ENCODE measurements at places on chromosomes 12 and 14.

DNA sequence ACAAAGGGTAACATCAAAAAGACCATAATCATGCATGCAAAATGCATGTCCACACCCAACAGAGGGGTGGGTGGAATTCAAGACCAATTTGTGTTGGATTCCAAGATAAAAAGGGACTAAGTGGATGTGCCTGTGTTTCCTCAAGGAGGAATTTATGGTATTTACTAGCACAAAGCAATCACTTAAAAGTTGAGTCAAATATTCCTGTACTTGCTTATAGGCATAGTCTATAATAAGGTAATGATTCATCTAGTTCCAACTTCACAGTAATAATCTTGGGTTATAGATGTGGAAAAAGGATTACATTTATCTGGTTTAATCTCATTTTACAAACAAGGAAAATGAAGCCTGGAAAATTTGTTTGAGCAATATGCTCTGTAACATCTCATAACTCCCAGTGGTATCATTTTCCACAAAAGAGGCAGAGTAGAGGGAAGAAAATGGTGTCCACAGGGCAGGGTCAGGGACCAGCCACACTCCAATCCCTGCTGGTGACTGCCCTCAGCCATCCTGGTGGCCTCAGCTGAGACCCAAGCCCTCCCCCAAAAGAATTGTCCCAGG is 80.8 kb upstream of the REP15 start:
- no peak for DNase-seq

DNA sequence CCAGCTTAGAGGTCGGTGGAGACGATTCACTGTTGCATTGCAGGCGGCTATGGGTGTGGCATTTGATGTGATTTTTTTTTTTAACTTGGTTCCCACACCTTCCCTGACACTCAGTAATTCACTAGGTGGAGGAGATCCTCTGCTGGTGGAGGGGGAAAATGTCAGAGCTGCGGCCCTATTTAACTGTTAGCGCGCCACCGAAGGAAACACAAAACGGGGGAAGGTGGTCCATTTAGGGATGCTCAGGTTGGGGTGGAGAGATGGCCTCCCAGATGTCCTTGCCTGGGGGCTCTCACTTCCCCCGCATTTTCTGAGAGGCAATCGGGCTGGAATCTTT is 4.3 kb upstream of the HOXC12 start:
- DNase-seq, result no peak

DNA sequence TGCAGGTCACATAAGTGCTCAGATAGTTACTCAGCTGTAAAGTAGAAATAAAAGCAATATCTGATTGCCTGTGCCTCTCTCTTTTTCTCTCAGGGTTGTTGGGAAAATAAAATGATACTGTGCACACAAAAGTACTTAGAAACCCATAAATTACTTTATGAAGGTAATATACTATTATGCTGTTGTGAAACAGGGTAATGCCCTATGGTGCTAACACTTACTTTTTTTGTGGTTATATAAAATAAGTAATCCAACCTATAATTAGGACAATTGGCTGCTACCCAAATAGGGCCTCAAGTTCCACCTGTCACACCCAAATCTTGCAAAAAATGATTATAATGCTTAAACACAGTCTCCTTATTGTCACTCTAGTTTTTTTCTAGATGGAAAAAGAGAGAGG is 50.6 kb downstream of the DAAM1 start:
- no peak for DNase-seq

DNA sequence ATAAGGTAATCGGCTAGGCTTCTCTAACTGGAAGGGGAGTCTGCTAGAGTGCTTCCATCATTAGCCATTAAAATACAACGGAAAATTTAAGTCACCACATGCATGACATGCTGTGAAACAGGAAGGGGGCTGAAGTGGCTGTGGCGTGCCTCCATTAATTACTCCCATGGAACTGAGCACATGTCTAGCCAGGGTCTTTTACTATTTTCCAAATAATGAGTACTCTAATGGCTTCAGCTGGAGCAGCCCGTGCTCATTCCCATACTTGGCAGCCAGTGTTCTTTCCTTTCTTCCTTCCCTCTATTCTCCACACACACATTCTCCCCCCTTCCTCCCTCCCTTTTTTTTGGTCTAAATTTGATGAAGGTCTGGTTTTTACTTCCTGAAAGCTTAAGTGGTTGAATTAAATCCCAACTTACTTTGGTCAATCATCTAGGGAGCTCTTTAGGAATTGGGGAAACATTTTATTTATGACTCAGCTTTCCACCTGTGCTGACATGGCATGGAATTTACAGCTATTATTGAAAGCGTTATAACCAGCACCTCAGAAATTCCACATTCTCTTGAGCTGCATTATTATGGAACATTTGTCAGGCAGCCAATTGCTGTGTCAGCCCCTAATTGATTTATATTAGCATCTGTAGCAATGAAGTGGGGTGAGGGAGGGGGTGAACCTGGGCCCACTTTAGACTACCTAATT is 72.3 kb downstream of the LRIG3 start:
- DNase-seq, result no peak

DNA sequence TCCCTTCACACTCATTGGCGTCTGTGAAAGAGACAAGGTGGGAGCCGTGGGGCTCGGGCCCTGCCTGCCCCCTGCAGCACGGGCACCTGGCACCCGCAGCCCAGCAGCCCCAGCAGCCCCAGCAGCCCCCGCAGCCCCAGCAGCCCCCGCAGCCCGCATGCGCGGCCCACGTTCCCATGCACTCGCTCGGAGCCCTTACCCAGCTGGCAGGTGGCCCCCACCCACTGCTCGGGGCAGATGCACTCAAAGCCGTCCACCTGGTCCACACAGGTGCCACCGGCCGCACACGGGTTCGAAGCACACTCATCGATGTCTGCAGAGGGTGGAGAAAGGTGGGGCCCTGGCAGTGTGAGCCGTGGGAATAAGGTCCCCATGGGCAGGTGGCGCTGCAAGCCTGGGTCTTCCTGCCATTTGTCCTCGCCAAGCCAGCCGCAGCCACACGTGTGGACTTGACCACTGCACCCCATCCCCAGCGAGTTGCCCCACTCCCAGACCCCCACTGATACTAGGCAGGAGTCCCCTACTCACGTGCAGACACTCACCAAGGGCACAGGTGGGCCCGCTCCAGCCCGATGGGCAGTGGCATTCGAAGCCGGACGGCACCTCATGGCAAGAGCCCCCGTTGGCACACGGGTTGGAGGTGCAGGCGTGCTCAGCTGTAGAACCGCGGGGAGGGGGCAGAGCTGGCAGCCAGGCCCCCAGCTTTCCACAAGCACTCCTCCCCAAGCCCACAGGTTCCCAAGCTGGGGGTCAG is 17.3 kb downstream of the JAG2 start:
- DNase-seq, result no peak

DNA sequence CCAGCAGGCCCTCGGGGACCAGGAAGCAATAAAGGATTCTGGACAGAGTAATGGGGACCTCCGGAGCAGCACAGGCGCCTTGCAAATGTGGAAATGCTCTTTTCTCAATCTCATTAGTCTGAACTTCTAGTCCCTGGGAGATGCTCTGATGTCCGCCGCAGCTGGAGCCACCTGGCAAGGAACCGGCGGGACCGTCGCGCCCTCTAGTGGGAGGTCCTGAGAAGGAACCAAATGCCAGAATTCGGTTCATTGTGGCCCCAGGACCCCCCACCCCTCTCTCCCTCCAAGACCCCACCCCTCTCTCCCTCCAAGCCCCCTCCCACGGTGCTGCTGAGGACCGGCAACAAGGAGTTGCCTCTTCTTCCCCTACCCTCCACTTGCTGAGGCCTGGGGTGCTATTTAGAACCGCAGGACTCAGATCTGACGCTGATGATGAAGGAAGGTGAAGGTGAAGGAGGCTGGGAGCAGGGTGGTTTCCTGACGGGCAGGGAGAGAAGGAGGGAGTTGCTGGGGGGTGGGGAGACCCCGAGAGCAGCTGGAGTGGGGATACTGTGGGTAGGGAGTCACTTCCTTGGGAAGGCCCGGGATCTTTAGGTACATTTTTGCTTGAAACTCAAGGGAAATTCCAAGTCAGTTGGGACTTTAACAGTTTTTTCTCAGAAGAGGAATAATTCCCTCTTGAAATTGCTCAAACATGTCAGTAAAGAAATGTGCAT is 42.5 kb downstream of the SMIM41 start:
- DNase-seq, result peak; percentile 80

DNA sequence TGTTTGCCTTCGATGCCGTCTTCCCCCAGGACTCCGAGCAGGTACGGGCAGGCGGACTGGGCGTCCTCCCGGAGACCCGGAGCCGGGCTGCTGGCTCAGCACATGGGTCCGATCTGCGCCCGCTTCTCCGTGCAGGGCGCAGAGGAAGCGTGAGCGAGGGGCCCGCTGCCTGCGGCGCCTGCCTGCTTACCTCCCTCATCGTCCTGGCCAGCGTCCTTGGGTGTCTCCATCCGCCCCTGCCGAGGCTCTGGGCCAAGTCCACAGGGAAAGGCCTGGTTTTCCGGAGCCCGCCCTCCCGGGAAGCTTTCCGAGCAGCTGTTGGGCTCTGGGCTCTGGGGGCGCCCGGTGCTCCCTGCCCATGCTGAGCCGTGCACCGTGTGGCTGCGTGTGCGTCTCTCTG is 33.5 kb downstream of the KIF26A start:
- DNase-seq, result no peak

DNA sequence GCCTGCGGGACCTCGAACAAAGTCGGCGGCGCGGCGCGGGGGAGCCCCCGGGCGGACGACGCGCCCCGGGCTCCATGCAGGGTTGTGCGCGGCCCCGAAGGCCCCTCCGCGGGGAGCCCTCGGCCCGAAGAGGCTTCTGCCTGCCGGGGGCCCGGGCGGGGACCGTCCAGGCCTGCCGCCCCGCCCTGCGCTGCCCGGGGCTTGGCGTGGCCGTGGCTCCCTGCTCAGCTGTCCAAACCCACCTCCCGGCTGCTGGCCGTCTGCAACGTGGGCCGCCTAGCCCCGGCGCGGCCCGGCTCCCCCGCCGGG is 670 bp downstream of the DYRK2 start:
- peak; percentile 33 for DNase-seq

GRCh38 chr14:99971941-99972747 is 93.1 kb upstream of the EVL start:
- DNase-seq, result peak; percentile 30

DNA sequence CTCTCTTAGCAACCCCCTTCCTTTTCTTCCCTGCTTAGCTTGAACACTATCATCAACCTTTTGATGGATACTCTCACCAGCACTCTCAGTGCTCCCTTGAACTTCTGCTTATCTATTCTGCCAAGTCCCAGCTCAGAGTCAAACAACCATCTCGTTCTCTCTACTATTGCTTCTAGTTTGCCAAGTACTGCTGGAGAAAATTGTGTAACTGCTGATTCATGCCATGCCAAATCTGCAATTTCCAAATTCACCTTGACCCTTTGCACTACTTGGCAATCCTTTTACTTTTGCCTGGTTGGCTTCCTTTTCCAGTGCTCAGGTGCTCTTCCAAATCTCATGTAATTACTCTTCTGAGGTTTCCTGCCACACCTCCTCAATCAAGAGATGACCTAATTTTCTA is 2.8 kb upstream of the CCDC196 start:
- no peak for DNase-seq

DNA sequence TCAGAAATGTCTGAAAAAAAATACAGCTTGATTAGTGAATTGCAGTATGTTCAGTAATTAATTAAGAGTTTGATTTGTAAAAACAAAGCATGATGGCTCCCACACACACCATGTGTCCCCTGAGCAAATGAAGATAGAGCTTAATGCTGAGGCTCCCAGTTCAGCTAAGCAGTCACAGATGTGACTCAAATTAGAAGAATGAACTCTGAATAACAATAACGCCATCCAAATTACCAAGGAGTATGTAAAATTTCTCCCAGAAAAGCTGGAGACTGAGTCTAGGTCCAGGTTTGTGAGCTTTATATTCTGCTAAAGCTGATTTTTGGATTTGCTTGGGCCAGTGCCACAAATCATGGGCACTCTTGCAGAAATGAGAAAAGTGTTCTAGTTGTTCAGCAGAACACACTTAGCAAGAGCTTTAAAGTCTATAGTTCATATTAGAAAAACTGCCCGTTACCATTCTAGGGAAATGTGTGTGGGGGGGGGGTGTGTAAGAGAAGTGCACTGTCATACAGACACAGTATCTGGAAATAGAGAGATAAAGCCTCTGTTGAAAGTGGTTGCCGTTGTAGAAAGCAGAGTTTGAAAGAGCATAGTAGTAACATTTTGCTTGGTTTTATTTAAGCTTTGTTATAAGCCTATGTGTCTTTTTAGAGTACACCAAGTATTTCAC is 253.1 kb downstream of the BCAT1 start:
- no peak for DNase-seq

- DNase-seq, result no peak
Observed at GRCh38 chr12:20444595-20445170, 76.3 kb downstream of the PDE3A start.

GRCh38 chr14:64812412-64812811 is 67.3 kb downstream of the SPTB start:
- DNase-seq, result no peak

- DNase-seq, result peak; percentile 35
Observed at GRCh38 chr12:121579190-121579791, 1.5 kb downstream of the KDM2B start.

DNA sequence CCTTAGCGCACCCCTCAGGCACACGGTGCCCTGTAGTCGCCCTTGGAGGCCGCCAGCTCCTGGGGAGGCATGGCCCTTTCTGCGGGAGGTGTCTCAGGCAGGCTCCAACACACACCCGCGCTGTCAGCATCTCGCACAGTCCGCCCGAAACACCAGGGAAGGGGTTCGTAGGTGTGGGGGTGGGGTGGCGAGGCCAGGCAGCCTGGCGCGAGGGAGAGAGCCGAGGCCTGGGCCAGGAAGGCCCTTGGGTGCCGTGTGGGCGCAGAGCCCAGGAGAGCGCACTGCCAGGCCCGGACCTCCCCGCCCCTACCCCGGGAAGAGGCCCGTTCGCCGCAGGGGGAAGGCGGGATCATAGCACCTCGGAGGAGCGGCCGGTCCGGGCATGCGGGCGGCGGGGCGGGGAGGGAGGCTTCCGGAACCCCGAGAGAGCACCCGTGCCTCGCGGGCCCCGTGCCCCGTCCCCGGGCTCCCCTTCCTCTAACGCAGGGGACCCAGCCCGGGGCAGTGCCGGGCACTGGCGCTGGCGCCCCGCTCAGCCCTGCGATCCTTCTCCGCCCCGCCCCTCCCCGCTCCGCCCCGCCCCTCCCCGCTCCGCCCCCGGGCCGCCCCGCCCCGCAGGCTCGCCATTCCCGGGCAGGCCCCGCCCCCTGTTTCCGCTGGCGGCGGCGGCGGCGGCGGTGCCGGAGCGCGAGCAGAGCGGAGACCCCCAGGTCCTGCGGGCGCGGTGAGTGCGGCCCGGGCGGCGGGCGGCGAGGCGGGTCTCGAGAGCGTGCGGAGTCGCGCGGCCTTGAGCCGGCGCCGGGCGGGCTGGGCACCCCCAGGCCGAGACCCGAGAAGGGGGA is at the start of gene TSPAN9:
Gene TSPAN9, plus strand, starts transcription at position 650 of the 842 bp plus-strand sequence. CDS start 123,815 bp downstream, outside the sequence.
- peak; percentile 91 for DNase-seq

- peak; percentile 13 for DNase-seq
Observed at GRCh38 chr12:82880442-82880901, 193.8 kb downstream of the TMTC2 start.

DNA sequence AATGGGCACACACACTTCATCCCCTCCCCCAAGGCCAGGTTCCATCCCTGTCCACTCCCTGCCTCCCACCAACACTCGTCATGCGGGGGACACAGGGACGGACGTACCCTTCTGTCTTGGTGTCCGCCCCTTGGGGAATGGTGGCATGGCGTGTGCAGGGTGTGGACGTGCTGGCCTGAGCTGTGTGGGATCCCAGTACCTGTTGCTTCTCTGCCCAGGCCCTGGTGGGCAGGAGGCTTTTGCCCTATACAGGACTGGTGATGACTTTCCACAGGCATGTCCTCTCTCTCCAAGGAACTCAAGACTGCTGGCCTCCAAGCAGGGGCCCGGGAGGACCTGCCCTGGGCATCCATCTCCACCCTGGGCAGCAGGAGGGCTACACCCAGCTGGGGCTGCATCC is 195.8 kb upstream of the PRMT8 start:
- DNase-seq, result no peak

- peak; percentile 18 for DNase-seq
Observed at GRCh38 chr14:54673193-54674045, 106.5 kb downstream of the SAMD4A start.

All from HEK293T (cell line).